ENCODE measurements at places on chromosomes 5 and 9. TPM values are rescaled to one million over a fixed set of nuclear protein-coding genes. Genes with fewer than 3 reads are reported as not detected.

MSX2 gene
- total RNA-seq, result 1.4 TPM

BASP1 gene
- 20.4 TPM for total RNA-seq

NR2F1-AS1 gene
- total RNA-seq, result 0.15 TPM

RASEF gene
- total RNA-seq, result 3.3 TPM

PTAR1 gene
- 98.5 TPM for total RNA-seq

ZNF366 gene
- total RNA-seq, result 0.33 TPM

LCN1 gene
- not detected for total RNA-seq

SPTLC1 gene
- 114 TPM for total RNA-seq

SLC34A1 gene
- 0.15 TPM for total RNA-seq

Data from melanocyte of skin (primary cell).